Hematopoietic multipotent progenitor cell treated with erythropoietin and hydrocortisone succinate and interleukin-3 and kit ligand, for 8 days (in vitro differentiated cells): ENCODE measurements at places on chromosomes 3 and 15.

GRCh38 chr3:76051145-76051544, 265.8 kb upstream of the ZNF717 start:
- DNase-seq: no peak

DNA sequence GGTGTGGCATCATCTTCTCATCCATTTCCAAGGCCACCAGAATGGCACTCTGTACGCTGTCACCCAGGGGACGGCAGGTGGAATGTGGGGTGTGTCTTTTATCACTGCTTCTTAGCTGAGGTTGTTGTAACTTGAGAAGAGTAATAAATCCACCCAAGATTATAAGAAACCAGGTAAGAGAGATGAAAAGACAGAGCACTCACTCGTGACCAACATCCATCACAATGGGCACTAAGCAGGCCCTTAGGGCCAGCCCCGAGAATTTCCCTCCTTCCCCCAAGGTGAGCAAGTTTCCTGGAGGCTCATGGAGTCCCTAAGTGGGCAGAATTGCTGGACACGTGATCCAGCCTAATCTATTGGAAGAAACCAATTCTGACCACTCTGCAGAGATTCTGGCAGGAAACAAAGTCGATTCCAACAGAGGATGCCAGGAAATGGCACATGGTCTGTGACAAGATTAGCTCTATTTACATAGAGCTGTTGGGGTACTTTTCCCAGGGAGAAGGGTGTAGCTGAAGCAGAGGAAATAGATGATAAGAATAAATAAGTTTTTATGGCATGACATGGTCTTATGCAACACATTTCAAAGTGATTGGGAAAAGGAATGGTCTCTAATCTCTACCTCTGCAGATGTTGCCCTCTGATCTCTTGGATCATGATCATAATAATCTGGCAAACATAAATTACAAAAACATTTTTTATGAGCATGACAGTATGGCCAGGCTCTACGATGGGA, 22.5 kb downstream of the SLC6A20 start:
- no peak for DNase-seq

DNA sequence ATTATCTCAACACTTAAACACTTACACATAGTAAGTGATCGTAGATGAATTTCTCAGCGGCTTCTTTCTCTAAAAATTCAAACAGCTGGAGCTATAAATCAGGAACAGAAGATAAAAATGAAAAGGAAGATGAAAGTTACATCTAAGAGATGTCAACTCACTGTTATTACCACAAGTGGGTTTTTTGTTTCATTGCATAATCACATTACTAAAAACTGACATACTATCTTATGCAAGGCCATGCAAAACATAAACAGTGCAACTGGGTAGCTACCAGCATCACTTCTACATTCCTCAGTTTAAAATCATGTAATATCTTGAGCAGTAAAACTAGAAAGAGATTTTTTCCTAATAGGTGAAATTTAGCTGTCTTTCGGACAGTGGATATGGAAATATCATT, 14.9 kb downstream of the MINDY4B start:
- no peak for DNase-seq

DNA sequence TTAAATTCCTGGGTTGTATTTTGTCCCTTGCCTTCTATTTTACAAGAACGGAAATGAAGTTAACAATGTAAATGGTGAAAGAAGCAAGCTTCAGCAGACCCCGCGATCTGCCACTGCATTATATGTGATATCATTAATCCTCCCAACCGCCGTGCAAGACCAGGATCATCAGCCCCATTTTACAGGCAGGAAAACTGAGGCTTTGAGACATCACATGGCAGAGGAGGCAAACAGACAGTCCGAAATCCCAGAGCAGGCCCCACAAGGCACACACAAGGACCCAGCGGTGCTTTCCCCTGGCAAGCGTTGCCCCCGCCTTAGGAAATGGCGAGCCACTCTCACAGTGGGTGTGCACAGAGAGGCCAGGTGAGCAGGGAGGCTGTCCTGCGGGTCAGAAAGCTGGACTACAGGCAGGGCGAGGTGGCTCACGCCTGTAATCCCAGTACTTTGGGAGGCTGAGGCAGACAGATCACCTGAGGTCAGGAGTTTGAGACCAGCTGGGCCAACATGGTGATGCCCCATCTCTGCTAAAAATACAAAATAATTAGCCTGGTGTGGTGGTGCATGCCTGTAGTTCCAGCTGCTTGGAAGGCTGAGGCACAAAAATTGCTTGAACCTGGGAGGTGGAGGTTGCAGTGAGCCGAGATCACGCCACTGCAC, 16.2 kb downstream of the FGD5 start:
- no peak for DNase-seq

DNA sequence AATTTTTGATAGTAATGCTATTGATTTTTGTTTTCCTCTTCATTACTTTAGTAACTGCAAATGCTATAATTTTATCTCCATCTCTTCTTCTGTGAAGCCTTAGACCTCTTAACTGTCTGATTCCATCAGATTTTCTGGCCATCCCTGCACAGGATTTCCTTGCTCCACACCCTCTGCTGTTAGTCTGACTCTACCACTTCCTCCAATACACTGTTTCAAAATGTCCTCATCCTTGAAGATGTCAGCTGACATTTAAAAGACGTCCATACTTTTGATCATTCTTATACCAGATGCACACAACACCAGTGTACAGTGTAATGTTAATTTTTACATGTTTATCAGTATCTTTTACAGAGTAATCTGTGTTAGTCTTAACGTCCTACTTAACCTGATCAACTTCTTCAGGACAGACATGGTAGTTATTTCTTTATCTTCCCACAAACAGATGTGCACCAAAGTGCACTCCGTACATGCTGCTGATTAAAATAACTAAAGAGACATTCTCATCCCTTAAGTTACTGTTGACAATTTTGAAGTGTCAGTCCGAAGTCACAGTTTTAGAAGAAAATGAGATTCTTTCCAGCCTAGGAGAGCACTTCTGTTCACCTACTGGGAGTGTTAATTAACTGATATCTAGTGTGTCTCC, 102.4 kb upstream of the RASGRP1 start:
- peak; percentile 9 for DNase-seq

GRCh38 chr3:38507120-38507519, 11.0 kb downstream of the EXOG start:
- DNase-seq: no peak

GRCh38 chr3:107829185-107829584, 261.6 kb downstream of the CD47 start:
- no peak for DNase-seq

DNA sequence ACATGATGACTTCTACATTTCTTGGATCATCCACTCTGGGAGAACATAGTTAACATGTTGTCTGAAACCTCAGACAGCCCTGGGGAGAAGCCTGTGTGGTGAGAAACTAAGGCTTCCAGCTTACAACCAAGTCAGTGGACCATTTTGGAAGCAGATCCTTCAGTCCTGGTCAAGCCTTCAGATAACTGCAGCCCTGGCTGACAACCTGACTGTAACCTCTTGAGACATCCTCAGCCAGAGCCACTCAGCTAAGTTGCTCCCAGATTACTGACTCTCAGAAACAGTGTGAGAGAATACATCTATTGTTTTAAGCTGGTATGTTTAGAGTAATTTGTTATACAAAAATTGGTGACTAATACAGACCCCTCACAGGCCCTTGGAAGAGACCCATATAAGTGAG, 50.9 kb upstream of the KPNA4 start:
- no peak for DNase-seq

DNA sequence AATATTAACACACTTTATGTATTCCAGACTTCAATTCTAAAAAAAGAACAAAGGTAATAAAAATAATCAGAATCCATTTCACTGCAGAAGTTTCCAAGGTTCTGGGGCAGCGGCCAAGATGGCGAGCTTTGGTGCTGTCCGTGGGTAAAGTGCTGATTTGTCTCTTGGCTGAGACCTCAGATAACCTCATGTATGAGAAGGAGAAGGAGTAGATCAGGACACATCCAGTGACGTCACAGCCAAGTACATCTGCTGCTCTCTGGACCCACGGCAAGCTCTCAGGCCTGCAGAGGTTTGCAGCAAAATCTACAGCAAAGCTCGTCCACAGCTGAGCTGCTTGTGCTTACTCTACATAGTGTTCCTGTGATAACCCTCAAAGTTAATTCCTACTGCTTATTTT, 165.7 kb downstream of the MAGI1 start:
- no peak for DNase-seq

- DNase-seq: peak; percentile 46
These were observed 1.2 kb downstream of the PHC3 start for GRCh38 chr3:170180079-170180907.

DNA sequence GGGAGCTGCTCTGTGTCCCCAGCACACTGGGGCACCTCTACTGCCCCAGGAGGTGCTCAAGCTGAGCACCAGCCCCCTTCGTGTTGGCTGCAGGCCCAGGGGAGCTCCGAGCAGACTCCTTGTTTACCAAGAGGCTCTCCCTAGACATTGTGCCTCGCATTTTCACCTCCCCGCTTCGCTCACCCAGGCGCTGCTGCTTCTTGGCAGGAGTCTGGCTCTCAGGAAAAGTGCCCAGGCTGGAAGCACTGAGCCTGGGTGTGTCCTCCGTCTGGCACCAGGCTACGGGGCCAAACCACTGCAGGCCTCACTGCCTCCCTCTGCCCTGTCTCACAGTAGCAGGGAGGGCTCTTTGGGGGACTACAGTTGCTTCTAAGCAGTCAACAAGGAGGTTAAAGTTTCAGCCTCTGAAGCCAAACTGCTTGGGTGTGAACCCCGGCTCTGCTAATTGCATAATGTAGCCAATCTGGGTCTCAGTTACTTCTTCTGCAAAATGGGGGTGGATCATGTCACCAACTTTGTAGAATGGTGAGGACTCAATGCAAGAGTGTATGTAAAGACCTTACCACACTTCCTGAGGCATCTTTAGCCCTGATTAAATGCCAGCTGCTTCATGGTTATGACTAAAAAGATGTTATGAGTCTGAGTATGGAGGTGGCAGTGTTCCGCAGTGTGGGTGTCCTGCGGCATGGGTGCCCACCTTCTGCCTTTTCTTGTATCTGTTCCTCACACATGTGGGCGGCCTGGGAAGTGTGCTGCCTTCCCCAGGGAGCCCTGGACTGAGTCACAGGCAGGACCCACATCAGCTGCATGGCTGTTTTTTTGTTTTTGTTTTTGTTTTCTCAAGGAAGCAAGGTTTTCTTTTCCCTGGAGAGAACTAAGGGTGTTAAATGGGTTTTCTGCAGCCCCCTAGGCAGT, 88.9 kb downstream of the CLSTN2 start:
- DNase-seq: no peak
